GM12864 (cell line): ENCODE measurements at places on chromosomes 3 and 15.
A peak's percentile ranks its signal among the peaks of the same experiment; 100 is the strongest.

DNA sequence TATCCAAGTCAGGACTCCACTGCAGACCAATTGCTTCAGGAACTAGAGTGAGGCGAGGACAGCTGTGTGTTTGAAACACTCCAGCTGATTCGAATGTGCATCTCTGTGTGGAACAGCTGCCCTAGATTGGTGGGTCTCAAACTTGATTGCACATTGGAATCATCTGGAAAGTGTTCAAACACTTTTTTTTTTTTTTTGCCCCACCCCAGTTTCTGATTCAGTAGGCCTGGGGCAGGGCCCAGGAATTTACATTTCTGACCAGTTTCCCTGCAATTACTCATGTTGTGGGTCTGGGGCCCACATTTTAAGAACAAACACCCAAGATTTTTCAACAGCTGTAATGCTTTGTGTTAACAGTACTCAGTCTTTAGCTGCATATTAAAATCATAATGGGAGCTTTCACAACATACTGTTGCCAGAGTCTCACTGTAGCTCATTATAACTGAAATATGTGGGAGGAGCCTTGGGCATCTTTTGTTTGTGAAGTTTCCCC lies 156.6 kb downstream of the NR1D2 start:
- no peak for DNase-seq

GRCh38 chr15:73867956-73868355 lies 5.4 kb upstream of the TBC1D21 start:
- DNase-seq: no peak

- DNase-seq: no peak
Measured at GRCh38 chr15:23538648-23539047, 26.8 kb upstream of the MKRN3 start.

GRCh38 chr15:87209891-87210689 lies 1046.4 kb downstream of the NTRK3 start:
- DNase-seq: no peak

- DNase-seq: no peak
Measured at GRCh38 chr3:107271787-107272387, 105.4 kb upstream of the CCDC54 start.

GRCh38 chr3:3296979-3297381 lies 117.5 kb upstream of the CRBN start:
- no peak for DNase-seq

DNA sequence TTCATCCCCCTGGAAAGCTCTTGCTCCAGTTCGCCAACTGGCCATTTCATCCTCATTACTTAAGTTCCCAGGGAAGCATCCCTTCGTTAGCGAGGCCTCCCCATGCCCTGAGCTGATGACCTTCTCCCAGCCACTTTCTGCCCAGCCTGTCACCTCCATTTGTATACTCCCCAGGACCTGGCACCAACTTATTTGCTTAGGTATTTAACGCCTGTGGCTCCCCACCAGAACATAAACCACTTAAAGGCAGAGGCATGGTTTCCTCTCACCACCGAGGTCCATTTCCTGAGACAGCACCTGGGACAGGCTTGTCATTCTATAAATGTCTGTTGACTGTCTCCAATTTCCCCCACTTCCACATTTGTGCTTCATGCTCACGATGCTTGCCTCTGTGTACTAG lies 189.0 kb downstream of the ZNF621 start:
- peak; percentile 47 for DNase-seq

- DNase-seq: no peak
Measured at GRCh38 chr15:38768970-38769369, 204.4 kb upstream of the RASGRP1 start.

DNA sequence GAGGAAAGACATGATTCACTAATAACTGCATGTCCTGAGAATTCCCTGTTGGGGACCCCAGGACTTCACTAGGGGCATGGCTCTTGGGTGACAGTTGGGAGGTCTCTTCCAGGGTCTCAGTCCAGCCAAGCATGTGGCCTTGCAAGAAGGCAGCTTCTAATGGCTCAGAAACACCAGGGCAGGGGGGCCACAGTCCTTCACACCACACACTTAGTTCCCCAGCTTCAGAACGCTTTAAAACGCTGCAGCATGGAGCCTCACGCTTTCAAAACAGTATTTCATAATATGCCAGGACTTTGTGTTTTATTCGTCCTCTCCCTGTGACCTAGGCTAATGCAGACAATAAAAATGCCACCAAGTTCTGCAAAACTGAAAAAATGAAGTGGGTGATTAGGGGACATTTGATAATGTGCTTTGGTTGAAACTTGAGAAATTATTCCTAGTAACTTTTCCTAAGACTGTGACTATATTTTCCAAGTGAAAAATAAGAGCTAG lies 48.4 kb upstream of the LIMD1 start:
- no peak for DNase-seq

GRCh38 chr3:54192026-54192425 lies 69.7 kb downstream of the CACNA2D3 start:
- no peak for DNase-seq

DNA sequence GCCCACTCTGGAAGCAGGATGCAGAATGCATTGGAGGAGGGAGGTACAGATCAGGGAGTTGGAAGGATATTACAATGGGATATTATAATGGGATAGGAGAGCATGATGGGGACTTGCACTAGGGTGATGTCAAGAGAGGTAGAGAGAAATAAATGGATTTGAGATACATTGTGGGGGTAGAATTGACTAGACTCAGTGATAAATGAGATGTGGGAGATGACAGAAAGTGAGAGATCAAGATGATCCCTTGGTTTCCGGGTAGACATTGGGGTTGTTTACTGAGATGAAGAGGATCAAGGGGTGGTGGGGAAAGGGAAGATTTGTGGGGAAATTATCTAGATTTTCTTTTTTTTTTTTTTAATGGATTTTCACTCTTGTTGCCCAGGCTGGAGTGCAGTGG lies 42.7 kb downstream of the BFSP2 start:
- no peak for DNase-seq

DNA sequence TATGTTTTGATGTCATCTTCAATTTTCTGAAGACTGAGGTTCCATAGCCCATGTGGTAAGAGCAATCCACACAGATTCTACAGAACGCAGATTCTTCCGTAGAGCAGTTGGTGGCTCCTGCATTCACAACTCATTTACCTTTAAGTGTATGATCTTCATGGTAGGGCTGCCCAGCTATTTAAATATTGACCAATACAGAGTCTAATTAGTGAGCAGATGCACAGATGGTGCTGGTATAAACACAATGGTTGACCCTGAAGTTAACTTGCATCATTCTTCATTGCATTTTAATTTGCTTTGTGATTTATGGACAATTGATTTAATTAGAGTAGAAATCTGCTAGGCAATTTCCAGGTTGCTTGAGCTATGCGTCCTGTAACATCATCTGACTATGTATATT lies 269.2 kb downstream of the SQOR start:
- DNase-seq: no peak

DNA sequence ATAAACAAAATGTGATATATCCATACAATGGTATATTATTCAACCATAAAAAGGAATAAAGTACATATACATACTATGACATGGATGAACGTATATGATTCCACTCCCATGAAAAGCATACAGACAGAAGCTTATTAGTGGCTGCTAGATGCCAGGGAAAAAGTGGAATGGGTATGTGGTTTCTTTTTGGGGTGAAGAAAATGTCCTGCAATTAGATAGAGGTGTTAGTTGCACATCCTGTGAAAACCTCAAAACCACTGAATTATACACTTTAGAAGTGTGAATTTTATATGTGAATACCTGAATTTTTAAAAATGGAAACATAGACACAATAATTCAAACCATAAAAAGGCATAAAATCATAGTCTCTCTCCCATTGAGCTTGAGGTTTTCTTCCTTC lies 11.2 kb downstream of the DENND6A start:
- no peak for DNase-seq

GRCh38 chr3:120705884-120706582 lies 24.0 kb upstream of the HGD start:
- DNase-seq: no peak

DNA sequence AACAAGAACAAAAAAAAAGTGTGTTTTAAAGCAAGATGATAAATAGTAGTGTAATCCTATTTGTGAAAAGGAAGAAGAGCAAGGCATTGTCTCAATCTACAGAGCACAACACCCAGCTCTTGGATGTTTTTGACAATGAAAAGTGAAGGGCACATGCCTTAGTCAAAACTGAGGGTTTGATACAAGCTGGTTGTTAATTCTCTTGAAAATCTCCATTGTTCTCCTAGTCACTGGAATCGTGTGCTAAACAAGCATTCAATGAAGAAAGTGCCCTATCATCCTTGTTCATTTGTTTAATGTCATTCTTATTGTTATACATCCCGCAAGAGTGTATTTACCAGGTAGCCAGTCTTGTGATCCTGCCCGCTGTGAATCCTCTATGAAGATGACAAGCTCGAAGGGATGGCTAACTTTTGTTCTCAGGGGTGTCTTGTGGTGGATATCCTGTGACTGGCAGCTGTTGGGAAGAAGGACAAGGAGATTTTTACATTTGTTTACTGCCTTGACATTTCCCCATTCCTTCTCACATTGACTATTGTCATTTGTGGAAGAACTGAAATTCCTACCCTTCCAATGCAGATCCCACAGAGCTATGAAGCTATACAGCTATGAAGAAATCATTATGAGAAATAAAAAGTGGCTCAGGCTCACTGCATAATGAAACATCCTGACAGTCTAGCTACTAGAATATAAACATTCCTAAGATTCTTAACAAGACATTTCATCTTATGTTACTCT lies 175.9 kb downstream of the VGLL3 start:
- DNase-seq: no peak

DNA sequence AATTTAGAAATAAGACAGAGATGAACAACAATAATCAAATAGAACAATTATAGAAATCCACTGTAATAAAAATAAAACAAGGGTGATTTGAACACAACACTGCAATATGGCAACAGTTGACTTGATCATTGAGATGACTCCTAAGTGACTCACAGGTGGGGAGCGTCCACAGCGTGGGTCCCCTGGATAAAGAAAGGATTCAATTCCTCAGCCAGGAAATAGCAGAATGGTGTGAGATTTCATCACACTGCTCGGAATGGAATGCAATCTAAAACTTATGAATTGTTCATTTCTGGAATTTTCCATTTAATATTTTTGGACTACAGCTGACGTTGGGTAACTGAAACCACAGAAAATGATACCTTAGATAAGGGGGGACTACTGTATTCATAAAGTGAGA lies 82.0 kb downstream of the CNTN3 start:
- DNase-seq: no peak

DNA sequence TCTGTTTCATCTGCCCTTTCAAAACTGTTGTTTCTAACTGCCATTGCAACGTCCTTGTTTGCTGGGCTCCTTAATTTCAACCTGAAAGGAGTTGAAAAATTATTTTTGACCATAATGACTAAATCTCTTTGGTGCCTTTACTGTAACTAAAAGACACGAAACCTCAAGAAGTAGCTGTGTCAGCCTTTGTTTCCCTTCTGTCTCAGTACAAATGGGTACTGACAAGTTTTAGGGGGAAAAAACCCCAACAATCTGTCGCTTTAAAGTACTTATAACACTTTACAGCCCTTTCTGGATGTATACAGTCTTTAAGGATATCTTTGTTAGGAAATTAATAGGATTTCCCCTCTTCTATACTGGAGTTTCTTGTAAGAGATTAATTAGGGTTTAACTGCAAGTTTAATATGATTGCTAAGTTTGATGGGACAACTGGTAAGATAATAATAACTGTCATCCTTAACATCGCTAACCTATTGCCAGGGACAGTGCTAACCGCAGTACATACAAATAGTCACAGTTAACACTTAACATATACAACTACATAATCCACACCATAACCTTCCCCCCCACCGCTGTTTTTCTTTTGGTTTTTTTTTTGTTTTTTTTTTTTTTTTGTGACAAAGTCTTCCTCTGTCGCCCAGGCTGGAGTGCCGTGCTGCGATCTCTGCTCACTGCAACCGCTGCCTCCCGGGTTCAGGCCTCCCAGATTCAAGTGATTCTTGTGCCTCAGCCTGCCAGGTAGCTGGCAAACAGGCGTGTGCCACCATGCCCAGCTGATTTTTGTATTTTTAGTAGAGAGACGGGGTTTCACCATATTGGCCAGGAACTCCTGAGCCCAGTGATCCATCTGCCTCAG lies 1.7 kb downstream of the GXYLT2 start:
- DNase-seq: no peak

DNA sequence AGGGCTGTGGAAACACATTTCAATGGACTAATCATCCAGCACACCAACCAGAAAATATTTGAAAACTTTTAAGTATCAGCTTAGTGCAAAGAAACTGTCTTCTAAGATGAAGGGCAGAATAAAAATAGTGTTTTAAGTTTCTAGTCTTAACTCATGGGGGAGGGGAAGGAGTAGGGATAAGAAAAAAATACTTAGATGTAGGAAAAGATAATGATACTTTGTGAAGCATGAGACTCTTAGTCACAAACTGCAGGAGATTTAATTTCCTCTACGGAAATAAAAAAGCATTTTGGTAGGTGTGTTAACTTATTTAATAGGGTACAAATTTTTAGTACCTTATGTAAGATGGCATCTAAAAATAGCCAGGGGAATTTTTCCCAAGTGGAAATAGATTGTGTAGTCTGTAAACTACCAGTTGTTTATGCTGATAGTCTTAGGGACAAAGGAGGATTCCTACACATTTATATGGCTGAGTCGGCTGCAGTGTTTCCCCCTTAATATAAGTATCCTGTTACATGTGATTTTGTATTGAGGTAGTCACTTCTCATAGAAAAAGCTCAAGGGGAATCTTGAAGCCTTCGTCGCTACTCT lies 78.2 kb upstream of the GBE1 start:
- no peak for DNase-seq

DNA sequence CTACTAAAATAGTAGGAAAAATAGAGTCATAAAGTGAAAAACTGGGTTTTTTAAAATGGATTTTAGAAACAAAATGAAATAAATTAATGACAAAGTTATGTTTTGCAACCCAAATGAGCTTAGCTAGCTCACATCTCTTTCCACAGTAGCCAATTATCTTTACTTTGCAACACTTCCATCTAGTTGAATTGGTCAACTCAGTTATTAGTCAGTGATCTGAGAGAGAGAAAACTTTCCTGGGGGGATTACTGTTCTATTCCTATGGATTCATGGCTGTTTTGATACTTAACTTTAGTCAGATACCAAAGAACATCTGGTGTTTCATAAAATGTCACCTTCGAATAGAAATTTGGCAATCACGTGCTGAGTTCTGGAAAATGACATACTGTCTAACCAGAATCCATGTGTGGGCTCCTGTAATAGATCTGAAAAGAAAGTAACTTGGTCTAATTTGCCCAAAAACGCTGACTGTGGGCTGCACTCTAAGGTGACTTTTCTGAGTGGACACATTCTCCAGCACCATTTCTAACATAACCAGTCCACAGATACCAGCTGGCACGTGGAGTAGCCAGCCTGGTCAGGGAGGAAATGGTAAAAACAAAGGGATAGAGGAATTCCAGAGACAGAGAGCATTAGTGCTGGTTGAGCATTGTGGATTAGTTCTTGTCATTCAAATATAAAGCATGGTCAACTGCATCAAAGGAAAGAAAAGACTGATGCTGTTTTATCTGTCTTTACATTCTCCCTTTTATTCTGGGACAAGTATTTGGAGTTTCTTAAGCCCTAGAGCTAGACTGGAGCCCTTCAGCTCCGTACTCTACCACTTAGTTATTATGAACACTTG lies 45.2 kb upstream of the CCDC80 start:
- no peak for DNase-seq
